Testis (tissue), 5 donors: ENCODE measurements at places on chromosomes 11 and 22. TPM values are rescaled to one million over a fixed set of nuclear protein-coding genes. Genes with fewer than 3 reads are reported as not detected.

GRCh38 chr11:122677256-122677655, 21.7 kb downstream of the UBASH3B start:
- no peak for DNase-seq

The C22orf23 gene
- 241 TPM for polyA plus RNA-seq

The RDX gene
- polyA plus RNA-seq: 39.8 TPM

The NDUFS3 gene
- polyA plus RNA-seq: 121 TPM
